ENCODE measurements at places on chromosomes 7 and 10.

DNA sequence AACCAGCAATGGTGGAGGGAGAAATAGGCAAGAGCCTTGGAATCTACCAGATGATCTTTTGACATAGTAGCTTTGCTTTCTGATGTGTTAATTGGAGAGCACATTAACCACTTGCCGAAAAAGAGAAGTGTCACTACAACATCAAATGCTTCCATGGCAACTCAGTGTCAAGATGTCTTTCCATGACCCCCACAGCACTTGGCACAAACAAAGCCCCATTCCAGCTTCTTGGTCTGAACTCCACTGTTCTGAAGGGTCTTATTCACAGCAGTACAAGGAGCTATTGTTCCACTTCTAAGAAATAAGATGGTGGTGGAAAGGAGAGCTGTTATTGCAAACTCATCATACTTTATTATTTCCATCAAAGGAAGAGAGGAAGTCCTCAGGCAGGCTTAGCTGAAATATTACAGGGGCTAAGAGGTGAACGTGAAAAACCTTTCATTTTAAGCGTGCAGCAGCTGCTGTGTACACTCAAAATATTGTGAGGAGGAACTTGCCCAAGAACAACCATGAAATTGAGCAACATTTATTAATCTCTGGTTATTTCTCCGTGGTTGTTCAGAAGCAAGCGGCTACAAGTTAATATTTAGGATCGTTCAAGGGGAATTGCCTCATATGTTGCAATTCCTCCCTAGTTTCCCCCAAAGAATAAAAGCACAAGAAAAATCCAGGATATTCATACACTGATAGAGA lies 354.8 kb upstream of the CELF2 start:
- DNase-seq = no peak

- no peak for DNase-seq
These were observed 21.0 kb upstream of the LRRC17 start for GRCh38 chr7:102891693-102892261.

GRCh38 chr7:152363798-152364197 lies 72.0 kb downstream of the KMT2C start:
- no peak for DNase-seq

DNA sequence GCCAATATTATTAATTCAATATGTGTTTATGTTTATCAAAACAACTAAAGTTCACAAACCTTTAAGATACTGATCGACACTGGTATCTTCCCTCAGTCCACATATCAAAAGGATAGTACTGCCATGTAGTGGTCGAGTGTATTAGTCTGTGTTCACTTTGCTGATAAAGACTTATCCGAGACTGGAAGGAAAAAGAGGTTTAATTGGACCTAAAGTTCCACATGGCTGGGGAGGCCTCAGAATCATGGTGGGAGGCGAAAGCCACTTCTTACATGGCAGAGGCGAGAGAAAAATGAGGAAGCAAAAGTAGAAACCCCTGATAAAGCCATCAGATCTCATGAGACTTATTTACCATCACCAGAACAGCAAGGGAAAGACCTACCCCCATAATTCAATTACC lies 325.4 kb upstream of the PHF14 start:
- no peak for DNase-seq

DNA sequence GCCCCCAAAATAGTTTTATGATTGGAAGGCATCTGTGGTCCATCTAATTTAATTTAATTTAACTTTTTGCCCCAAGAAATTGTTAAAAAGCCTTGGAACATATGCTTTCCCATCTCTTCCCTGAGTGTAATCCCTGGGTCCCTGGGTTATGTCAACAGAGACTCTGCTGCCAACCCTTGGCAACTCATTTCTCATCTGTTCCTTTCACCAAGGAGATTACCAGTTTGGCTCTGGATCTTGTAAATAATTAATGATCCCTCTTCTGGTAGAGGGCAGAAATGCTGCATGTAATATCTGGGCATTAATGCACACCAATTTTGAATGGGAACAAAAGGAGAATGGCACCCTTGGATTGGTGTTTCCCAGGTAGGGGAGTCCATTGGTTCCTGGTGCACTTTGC lies 514.2 kb downstream of the CCSER2 start:
- DNase-seq = no peak

DNA sequence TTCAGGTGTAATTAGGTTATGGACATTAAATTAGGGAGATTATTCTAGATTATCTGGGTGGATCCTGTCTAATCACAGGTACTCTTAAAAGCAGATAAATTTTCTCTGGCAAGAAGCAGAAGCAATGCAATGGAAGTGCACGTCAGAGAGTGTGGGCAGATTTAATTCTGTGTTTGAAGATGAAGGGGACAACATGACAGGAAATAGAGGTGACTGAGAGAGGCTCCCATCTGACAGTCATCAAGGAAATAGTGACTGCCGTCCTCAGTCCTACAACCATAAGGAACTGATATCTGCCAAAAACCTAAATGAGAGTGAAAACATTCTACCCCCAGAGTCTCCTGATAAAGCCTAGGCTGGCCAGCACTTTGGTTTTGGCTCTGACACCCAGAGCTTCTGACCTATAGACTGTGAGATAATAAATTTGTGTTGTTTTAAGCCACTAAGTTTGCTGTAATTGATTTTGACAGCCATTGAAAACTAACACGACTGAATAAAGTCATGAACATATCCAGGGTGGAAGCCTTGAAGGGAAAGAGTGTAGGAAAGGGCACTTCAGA lies 30.5 kb upstream of the DDX50 start:
- DNase-seq = no peak

GRCh38 chr7:157441023-157441399 lies 104.2 kb downstream of the DNAJB6 start:
- DNase-seq = peak; percentile 23

- DNase-seq = peak; percentile 99
These were observed 227.5 kb downstream of the WDR11 start for GRCh38 chr10:121078672-121079102.

DNA sequence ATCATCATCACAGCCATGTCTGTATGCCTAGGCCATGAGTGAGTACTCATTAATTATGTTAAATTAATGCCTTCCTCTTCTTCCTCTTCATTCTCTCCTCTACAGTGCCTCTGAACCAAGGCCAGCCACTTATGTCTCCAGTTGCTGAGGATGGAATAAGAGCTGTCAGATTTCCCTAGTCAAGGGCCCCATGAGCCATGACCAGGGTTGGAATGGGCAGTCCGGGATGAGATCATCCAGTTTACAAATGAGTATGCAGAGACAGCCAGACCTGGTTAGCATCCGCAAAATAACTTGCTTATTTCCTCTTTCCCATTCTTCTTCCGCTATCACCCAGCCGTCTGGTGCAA lies 342.7 kb downstream of the GRID1 start:
- DNase-seq = no peak

DNA sequence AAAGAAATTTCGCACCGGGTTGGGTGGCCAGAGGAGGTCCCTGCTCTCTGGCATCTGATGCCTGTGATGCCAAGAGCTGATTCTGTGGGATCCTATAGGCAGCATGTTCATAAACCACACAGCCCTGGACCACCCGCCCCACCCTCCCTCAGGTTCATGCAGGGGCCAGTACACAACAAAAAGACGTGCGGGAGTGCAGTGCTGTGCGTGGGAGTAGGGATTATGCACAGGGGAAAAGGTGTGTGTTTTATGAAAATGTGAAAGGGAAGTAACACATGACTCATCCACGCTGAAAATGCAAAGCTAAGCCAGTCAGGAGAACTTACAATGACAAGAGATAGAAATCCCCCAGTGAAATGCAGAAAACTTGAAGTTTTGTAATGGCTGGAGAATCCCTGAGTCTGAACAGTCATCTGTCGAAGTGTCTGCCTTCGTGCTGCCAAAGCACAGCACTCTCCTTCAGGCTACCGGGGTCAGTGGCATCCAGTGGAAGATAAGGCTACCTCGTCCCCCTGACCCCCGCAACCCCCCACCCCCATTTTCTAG lies 1.1 kb downstream of the KIAA1217 start:
- no peak for DNase-seq

- DNase-seq = no peak
These were observed 5.3 kb downstream of the CDH23 start for GRCh38 chr10:71402005-71402404.

- DNase-seq = peak; percentile 83
These were observed 140.8 kb downstream of the ADAM12 start for GRCh38 chr10:126247446-126247975.

DNA sequence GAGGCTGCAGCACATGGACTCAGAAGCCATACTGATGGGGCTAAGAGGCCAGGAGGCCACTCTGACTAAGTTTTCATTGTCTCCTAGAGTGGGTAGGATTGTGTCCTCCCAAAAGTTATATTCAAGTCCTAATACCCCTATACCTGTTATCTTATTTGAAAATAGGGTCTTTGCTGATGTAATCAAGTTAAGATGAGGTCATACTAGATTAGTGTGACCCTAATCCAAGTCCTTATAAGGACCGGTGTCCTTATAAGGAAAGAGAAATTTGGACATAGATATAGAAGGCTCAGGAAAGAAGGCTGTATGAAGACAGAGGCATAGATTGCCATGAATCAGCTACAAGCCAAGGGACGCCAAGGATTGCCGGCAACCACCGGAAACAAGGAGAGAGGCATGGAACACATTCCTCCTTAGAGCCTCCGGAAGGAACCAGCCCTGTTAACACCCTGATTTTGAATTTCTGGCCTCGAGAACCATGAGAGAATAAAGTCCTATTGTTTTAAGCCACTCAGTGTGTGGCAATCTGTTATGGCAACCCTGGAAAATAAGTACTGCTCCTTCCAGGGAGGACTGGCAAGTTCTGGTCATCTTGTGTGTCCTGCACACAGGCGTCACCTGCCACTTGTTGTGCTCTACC lies 157.0 kb downstream of the EMX2 start:
- no peak for DNase-seq

- DNase-seq = peak; percentile 58
These were observed 17.5 kb upstream of the ZNF862 start for GRCh38 chr7:149820622-149821190.

- DNase-seq = no peak
These were observed 174.4 kb upstream of the KIAA1217 start for GRCh38 chr10:24034571-24034970.

GRCh38 chr7:158272509-158273137 lies 315.0 kb downstream of the PTPRN2 start:
- DNase-seq = peak; percentile 30

DNA sequence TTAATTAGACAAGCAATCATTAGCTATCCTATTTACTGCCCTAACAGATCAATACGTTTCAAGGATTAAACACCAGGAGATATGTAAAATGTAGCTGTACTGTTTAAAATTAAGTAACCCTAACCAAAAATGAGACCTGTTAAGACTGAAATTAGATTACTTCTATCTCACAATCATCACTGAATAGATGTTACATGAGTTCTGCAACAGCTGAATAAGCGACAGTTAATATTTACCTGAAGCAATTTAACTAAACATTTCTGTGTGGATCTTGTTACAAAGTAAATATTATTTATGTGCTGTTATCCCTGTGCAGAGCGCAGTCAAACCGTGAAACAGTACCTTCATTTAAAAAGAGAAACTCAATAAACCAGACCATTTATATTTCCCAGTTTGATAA lies 122.5 kb downstream of the RELN start:
- DNase-seq = no peak

GRCh38 chr10:24826009-24826408 lies 102.3 kb upstream of the ARHGAP21 start:
- DNase-seq = no peak

GRCh38 chr7:70189776-70190175 lies 591.5 kb downstream of the AUTS2 start:
- DNase-seq = no peak

- DNase-seq = no peak
These were observed 136.6 kb upstream of the TARP start for GRCh38 chr7:38410056-38410455.

DNA sequence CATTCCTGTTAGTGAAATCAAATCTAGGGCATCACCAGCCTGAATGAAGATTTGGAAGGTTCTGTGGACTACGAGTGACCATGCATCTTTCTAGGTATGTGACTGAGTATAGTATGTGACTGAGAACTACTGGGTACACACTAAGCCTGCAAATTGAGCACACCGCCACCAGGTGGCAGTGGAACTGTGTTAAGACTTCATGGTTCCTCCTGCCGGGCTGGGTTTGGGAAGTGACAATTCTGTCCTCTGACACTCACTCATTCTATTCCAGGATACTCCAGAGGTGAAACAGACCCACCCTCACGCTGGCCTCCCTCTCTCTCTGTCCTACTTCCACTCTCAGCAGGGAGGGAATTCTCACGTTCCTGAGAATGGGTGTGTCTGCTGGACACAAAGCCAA lies 84.0 kb upstream of the TMEM248 start:
- no peak for DNase-seq

DNA sequence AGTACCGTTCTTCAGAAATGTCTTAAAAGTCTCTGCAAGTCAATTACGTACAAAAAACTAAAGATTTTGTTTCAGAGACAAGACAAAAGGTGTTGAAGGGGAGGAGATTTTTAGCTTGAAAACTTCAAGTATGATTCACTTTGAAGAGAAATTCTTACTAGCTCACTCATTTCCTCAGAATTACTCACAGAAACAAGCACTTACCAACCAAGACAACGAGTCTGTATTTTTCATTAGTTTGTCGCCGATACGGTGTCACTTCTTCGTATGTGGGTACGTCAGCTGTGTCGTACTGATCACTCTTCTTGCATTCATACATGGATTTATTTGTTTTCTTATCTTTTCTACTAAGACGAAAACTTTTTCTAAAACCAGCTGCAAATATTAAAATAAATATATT lies 90.6 kb upstream of the ODAD2 start:
- DNase-seq = no peak

DNA sequence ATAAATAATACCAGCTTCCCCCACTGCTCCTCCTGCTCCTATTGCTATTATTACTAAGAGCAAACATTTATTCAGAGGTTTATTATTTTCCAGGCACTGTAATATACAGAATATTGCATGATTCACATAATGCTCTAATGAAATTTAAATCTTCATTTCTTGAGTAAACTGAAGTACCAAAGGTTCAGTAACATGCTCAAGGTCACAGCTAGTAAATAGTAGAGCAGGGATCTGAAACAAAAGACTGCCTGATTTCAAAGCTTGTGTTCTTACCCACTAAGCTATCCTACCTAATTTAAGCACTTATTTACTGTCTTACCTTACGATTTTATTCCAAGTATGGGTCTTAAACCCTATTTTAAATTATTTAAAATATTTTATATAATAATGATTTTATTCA lies 126.2 kb downstream of the SNX13 start:
- DNase-seq = no peak

GRCh38 chr7:146510088-146510680 lies 393.6 kb downstream of the CNTNAP2 start:
- no peak for DNase-seq

GRCh38 chr7:74230446-74231231 lies 20.8 kb downstream of the LAT2 start:
- no peak for DNase-seq

DNA sequence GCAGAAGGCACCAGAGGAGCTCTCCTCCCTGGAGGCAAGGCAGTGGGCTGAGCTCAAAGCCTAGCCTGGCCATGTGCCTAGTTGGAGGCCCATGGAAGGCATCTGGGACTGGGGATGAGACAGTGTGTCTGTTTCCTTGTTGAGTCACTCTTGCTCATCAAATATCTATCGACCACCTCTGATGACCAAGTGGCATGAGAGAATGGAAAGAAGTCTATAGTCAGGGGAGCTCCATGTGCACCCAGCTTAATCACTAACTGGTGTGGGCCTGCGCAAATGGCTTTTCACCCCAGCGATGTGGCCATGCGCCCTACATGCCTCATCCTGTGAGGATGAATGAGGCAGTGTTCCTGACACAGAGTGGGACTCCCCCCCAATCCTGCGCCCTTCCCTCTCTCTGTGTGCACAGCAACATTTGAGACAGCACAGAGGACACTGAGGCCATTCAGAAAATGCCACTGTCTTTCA lies 229.9 kb downstream of the RPS24 start:
- DNase-seq = no peak

GRCh38 chr10:86106616-86107015 lies 260.0 kb downstream of the GRID1 start:
- DNase-seq = no peak
